ENCODE measurements at places on chromosomes 12 and 14. TPM values are rescaled to one million over a fixed set of nuclear protein-coding genes. Genes with fewer than 3 reads are reported as not detected.

- no peak for DNase-seq
Measured at GRCh38 chr12:47281667-47282171, 202.0 kb upstream of the AMIGO2 start.

The CLEC6A gene
- not detected for total RNA-seq

DNA sequence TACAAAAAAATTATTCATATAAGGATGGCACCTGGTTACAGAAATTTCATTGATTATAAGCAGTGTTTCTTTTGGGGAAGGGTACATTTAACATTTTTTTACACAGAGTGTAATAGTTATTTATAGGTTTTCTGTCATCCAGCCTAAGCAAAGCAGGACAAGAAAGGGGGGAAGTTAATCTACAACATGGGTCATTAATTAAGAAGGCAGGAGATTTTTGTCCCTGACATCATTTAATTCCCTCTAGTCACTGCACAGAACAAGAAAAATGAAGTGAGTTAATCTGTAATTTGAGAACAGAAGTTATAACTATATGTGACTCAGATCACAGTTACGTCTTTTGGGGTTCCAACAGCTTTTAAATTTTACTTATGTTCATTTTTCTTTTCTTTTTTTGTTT lies 173.4 kb downstream of the PTPRO start:
- no peak for DNase-seq

DNA sequence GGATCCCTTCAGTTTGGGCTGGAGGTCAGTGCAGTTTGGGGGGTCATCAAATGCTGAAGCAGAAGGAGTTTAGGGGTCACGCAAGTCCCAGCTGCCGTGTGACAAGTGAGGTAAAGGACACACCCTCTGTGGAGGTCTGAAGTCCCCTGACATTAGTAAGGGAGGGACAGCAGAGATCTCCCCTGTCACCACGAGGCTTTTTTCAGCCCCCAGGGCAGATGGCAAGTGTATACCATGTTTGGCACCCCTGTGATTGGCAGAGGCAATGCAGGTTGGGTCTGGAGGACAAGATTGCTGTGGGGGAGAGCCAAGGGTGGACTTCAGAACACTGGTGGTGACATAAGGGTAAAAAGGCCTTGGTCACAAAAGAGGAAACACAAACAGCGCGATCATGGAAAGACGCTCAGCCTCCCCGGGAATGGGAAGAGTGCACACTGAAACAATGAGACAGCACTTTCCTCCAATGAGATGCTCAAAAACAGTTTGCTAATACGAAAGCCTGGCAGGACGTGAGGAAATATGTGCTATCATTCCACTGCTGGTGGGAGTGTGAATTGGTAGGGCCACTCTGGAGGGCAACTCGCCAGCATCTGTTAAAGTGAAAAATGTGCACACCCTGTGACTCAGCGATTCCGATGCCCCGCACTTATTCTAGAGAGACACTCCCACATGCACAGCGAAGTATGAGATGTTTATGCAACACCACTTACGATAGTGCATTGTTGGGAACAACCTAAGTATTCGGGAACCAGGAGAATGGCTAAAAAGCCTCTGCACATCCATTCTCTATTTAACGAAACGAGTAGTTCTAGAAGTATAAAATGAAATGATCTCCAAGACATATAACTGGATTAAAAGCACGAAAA lies 14.4 kb upstream of the CD27 start:
- peak; percentile 97 for DNase-seq

The BRMS1L gene
- total RNA-seq, result 10.6 TPM
